Activated T-helper 1 cell treated with anti-CD3 and anti-CD28 coated beads, Interleukin-2, amount 50 U/mL, for 16 hours (primary cell): ENCODE measurements at places on chromosomes 1 and 21.

DNA sequence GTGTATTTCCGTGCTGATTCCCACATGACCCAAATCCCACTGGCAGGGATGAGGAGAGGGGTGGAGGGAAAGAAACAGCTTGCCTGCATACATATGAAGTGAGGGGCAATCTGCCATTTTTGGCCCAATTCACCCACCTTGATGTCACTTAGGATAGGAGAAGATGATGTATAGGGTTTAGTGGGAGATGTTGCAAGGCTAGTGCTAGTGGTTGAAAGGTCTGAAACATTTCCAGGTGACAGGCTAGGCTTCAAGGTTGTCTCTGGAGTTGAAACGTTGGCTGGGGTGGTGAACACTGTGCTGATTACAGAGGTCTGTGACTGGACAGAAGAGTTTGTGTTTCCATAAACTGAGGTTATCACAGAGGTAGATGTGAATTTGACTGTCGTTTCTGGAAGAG is 12.1 kb downstream of the CD34 start:
- no peak for DNase-seq

GRCh38 chr1:205810448-205811157 is 2.4 kb downstream of the SLC41A1 start:
- DNase-seq = no peak

DNA sequence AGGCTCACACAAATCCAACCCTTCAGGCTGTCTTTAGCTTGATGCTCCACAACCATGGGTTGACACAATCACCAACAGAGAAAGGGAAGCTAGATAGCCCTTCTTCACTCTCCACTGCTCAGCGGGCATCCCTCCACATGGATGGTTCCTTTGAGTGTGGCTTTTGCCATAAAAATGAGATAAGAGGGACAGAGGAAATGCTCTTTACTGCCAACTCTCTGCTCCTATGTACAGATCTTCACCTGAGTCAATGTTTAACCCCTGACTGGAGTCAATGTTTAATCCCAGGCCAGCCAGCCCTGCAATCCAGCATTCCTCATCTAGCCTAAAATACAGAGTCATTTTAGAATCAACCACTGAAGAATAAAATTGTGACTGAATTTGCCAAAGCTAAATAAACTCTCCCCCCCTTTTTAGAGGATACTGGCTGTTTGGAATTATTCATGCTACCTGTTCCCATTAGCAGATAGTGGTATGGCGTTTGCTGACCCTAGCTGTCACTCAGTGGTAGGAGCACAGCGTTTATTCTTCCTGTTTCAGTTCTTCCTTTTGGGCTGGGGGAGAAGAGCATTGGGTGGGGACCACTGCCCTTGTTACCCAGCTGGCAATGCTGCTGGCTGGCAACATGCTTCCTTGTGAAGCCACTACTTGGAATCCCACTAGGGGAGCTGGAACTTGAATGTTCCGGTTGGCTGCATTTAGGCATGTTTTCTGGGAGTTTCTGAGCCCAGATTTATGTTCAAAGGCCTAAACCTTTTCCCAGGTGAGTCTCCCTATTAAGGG is 5.2 kb upstream of the PIGR start:
- no peak for DNase-seq

DNA sequence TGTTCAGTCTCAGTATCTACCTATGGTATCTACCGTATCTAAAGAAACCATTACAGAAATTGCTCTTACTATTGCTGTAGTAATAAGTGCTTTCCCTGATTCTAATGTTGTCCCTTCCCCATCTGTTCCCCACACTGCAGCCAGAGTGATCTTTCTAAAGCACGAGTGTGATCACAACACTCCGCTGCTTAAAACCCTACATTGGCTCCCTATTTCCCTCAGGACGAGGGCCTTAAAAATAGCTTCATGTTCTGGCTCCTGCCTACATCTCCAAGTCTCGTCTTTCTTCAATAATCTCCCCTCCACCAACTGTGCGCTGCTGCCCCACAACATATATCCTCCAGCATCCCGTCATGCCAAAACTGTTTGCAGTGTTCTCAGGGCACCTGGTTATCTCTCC is 150.6 kb downstream of the SDCCAG8 start:
- no peak for DNase-seq

DNA sequence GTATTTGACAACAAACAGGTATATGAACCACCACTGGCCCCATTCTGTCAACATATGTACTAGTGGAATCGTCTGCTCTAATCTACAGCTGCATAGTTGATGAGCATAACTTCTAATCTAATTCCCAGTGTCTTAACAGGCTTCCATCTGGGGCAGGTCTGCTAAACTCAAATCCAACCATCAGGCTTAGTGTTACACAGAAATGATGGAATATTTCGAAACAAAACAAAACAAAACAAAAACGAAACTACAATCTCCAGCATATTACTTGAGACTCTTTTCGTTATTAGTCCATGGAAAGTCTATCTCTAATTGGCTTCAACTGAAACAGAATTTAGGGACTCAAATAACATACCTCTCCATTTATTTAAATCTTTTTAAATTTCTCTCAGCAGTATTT is 37.6 kb downstream of the DIPK1A start:
- DNase-seq = no peak

- DNase-seq = no peak
These were observed 147.5 kb downstream of the TSEN15 start for GRCh38 chr1:184199036-184199435.

- DNase-seq = no peak
These were observed 42.1 kb downstream of the ARHGEF10L start for GRCh38 chr1:17581389-17582123.

DNA sequence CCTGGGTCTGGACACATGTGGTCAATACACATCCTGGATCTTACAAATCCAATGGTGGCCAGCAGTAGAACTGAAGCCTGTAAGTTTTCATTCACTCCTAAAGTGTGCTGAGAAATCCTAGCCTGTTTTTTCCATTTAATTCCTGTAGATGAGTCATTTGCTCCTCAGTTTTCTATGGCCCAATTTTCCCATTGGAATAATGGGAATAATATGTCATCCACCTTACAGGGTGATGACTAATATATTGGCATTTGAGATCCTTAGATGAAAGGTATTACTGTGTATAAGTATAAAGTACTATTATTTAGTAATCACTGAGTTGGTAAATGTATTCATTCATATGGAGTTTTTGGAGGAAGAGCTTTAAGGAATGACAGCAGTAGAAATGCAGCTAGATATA is 89.7 kb upstream of the ADAR start:
- DNase-seq = no peak

DNA sequence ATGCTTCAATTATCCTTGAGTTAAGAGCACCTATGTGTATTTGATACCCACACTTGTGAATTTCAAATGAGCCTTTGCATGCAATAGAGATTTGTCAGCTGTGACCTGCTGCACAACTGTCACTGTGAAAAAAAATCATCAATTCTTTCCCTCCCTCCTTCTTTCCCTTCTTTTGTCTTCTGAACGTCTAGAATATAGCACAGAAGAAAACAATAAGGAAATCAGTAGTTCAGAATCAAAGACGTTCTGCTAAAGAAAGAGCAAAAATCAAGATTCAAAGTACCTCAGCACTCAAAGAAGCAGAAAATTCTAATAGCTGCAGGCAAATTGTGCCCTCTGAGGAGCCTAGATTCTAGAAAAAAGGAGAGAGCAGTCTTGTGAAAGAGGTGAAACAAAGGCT is 1.7 kb upstream of the FMN2 start:
- DNase-seq = no peak

DNA sequence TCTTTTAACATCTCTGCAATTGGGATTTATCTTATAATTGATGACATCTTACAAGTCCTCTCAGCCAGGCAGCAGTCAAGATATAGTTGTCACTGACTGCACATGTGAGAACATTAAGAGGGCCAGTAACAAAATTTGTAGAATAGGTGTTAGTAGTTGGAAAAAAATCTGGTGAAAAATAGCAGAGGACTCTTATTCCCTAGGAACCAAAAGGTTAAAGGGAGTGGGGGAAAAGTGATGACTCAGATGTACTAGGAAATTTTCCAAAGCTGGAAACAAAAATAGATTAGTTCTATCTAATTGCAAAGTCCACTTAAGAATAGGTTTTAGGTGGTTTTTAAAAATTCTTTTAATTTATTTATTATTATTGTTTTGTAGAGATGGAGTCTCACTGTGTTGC is 3.6 kb downstream of the NUP210L start:
- DNase-seq = no peak

DNA sequence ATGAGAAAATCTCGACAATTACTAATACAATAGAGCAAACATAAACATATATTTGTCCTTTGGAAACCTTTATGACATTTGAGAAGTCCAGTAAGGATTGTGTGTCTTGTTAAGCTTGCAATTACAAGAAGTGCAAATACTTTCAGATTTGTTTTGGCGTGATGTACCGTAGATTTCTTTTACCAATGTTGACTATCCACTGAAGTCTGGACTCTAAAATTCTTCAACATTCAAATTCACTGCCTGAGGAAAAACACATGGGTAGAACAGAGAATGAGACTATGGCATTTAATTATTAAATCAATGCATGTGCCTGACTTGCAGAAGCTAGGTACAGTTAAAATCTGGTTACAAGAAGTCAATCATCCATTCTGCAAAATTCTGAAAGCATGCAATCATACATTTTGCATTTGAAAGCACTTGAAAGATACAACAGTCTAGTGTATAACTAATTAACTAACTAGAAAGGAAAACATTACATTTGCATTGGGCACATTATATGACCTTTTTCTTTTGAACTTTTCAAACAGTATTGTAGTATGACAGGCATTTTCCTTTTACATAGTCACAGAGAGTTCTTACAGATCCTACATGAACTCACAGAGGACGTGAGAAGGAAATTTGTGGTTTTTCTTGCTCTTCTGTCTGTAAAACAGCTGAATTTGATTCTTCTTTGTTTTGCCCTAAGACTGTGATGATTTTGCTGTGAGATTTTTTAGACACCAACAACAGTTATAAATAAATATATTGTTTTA is 511.1 kb upstream of the ADGRL4 start:
- DNase-seq = no peak

DNA sequence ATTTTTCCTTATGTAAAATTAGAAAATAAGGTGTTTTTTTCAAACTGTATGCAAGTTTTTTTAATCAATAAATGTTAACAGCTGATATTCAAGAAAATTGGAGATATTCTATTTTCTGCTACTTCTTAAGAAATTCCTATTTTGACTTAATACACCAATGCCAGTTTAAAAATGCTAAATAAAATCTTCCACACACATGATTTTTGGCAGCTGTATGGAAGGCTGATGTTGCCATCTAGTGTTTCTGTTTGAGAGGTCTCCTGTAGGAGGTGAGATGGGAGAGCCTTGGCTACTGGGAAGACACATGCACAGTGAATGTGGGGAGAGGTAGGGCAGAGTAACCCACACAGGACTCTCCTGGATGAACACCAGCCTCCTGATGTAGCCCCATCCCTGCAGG is 29.2 kb upstream of the OR2B11 start:
- DNase-seq = peak; percentile 2

DNA sequence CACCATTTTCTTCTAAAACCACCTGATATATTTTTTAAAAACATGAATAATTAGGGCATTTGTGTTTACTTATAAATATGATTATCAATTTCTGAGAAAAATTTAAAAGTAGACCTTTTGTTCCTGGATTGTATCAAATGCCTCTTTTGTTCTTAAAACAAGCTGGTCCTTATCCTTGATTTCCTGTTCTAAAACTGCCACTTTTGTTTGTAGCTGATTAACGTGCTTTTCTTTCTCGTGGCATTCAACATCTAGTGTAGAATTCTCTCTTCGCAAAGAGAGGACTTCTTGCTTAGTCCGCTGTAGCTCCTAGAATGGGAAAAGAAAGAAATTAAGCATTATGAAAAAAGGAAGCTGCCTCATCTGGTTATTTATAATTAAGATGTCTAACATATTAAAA is 25.0 kb downstream of the SASS6 start:
- DNase-seq = no peak

- no peak for DNase-seq
These were observed 24.5 kb downstream of the HTR6 start for GRCh38 chr1:19689085-19689757.

- no peak for DNase-seq
These were observed 32.3 kb downstream of the SLC9A1 start for GRCh38 chr1:27122652-27123051.

DNA sequence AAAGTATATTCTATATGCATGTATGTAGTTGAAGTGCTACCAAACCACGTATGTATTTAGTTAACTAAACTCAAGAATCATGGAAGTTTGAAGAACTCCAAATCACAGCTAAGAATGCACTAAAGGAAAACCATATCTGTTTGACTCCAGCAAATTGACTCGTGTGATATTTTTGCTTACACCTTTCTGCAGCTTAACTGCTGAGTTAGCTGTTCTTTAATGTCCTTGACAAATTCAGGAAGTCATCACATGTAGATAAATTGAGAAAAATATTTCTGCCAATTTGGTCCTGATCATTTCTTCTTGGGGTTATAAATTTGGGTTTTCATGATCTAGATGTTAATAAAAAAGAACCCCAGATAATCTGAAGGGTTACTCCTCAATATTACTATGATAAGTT is 83.0 kb downstream of the NFIA start:
- DNase-seq = no peak

- DNase-seq = no peak
These were observed 2.4 kb upstream of the TAF1A start for GRCh38 chr1:222592171-222592570.

DNA sequence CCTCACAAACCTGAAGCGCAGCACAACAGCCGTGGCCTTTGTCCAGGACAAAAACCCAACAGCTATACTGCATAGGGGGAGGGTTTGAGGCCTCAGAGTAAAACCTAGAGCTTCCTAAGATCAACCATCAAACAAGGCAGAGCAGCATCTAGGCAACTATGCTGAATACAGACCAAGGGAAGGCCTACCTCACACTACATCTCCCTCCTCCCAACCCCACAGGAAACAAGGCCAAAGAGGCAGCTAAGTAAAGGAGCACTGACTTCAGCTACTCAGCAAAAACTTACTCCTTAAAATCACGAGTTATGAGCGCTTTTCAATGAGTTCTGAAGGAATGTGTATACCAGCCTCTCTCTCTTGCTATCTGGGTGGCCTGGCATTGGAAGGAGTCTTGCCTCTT is 12.4 kb downstream of the XKR8 start:
- DNase-seq = no peak

DNA sequence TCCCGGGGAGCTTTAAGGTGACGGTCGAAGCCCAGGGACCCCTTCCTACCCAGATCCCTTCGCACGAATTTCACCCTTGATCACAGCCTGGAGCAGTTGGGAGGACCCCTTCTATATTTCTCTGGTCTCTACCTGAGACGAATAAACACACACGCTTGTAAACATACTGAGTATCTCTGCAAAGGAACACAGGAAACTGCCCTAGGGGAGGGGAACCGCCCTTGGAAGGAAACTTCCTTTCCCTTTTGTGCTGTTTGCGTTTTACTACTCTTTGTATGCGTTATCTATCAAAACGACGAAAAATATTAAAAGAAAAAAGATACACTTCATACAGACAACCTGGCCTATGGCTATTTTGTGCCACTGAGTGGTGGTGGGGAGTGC is 750 bp downstream of the NECAP2 start:
- no peak for DNase-seq

DNA sequence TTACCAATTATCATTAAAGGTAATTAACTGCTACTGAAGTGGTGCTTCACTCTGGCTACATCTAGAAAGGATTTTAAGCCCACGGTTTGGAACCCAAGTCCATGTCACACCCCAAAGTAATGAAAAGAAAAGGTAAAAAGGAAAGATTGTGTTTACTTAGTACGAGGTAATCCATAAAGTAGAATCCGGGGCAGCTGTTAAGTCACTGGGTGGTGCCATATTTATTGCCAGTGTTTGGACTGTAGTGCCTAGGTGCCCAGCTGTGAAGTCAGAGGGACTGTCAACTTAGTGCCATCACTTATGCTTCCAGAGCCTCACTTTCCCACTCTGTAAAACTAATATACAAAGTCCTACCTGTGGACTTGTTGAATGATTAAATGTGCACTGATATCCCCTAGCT is 52.2 kb upstream of the GRHL3 start:
- no peak for DNase-seq
